GM13977 (cell line): ENCODE measurements at places on chromosomes 12 and 14.

DNA sequence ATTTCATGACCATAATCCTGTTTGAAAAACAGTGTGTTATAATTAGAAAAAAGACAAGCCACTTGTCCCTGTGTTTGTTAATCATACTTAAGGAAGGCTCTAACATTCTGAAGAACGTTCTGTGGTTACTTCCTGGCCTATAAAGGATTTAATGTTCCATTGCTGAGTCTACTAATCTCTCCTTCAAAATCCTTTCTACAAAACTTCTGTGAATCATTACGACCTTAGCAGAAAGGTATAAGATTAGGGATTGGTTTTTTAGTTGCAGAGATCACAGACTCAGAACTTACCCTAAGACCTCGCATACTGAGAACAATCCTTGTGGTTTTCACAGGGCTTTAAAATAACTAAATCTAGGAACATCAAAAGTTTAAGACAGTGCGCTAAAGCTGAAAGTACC is 48.3 kb downstream of the TMCC3 start:
- no peak for DNase-seq

- no peak for DNase-seq
These were observed 9.7 kb upstream of the DYNLL1 start for GRCh38 chr12:120485961-120486881.

DNA sequence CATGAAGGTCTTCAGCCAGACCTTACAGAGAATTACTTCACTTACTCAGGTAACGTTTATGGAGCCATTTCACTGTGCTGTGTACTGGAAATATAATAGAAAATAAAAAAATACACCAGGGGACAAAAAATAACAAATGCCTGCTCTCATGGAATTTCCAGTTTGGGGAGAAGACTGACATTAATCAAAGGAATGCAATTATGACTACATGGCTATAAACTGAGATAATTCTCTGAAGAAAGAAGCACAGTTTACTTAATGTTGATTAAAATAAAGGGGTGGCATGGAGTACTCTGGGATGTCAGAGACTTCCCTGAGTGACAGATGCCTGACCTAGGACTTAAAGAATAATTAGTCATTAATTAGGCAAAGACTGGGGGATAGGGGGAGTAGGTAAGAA is 59.0 kb downstream of the DENND5B start:
- no peak for DNase-seq

DNA sequence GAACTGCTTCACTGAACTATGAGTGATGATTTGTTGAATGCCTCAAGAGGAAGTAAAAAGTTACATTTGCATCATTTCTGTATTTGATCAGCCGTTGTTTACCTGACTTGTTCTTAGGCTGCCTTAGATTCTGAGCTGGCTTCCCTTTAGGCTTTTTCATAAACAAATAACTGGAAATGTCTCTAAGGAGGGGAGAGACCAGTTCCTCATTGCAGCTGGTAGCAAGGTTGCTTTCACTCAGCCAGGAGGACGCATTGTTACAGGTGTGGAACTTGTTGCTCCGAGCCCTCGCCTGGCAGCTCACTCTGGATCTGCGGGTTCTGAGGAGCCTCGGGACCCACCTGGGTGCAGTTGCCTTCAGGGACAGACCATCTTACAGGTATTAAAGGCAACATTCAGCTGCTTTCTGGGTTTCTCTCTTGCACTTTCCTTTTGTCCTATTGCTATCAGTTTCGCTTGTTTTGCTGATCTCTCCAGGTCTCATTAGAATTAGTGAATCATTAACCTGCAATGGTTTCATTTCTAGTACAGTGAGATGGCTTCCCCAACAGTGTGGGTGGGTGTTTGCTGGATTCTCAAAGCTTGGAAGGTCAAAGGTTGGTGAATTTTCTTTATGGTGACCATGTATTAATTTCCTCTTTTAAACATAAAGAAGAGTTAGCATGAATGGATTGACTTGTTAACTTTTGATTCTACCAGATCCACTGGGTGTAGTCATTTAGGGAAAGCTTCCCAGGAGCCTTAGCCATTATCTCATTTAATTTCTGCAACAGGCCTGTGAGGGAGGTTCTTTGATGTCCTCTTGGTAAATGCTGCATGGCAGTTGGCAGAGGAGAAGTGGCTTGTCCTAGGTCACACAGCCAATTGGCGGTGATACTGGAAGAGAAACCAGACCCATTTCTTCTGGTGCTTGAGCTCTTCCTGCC is at the start of gene PLEKHG7:
Gene PLEKHG7 (plus strand): TSS at position 236 of the 926 bp plus-strand sequence. CDS start 3,643 bp downstream, outside the sequence.
- DNase-seq: peak; percentile 76

DNA sequence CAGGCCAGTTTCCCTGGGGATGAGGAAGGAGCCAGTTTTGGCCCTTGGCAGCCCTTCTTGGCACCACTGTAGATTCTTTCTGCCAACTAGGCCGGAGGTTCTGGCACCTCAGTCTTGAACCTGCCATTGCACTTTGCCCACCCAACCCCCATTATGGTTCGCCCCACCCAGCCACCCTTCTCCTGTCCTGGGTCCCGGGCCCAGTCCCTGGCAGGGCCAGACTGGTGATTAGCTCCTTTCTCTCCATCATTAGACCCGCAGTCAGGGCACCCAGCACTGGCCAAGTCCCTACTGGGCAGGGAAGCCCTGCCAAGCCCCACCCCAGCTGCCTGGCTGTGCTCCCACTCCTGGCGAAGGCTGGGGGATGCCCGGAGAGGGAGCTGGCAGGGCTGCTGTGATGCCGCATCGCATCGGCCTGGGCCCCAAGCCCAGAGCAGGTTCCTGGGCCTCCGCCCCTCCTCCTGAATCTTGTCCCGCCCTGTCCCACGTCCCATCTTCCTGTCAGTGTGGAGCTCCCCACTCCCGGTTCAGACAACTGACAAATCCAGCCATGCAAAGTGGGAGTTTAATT is 9.8 kb downstream of the FAM222A start:
- no peak for DNase-seq

DNA sequence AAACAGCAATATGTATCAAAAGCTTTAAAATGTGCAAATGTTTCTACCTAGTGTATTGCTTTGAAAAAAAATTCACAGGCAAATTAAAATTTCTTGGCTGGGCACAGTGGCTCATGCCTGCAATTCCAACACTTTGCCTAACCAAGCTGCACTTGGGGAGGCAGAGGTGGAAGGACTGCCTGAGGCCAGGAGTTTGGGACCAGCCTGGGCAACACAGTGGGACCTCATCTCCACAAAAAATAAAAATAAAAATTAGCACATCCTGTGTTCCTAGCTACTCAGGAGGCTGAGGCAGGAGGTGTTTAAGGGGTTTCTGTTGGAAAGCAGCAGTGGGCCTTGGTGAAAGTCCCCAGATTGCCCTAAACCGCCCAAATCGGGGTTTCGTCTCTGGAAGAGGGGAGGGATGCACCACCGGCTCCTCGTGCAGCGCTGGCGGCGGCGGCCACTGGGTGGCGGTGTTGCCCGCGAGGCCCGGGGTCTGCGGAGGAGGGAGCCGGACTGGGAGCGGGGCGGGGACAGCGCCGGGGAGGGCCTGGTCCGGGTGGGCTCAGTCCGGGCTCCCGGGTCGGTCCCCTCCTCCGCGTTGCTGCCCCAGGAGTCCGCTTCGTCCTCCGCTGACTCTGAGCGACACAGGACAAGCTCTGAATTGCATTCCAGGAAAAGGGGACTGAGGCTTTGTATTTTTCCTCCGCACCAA is 265.6 kb downstream of the AACS start:
- peak; percentile 85 for DNase-seq

GRCh38 chr14:75363570-75364227 is 64.1 kb upstream of the JDP2 start:
- no peak for DNase-seq

DNA sequence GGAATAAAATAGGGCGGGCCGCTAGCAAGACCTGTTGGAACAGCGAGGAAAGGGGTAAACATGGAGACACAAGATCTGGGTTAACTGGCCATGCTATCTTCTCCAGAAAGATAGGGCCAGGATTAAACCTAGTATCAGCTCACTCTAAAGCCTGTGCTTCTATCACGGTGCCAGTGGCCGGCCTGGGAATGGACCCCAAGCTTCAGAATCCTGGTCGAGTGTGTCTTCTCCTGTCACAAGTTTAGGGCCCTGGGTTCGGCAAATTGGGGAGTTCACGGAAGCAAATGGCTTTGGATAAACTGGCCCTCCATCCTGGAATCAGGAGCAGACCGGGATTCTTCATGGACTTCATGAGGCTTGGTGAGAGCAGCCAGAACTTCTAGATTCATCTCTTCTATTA is 82.2 kb downstream of the LGMN start:
- no peak for DNase-seq

GRCh38 chr12:93191423-93191822 is 186.3 kb upstream of the NUDT4 start:
- no peak for DNase-seq

GRCh38 chr12:24044941-24045703 is 95.7 kb upstream of the SOX5 start:
- no peak for DNase-seq

- no peak for DNase-seq
These were observed 209.6 kb downstream of the CRADD start for GRCh38 chr12:93886533-93887511.
